Spleen (tissue), 13 donors: ENCODE measurements at places on chromosomes 6 and 20. TPM values are rescaled to one million over a fixed set of nuclear protein-coding genes. Genes with fewer than 3 reads are reported as not detected.

GRCh38 chr20:49543071-49543857 lies 24.7 kb downstream of the PTGIS start:
- H3K4me3 ChIP-seq, result no peak overlapping the region
- H3K36me3 ChIP-seq, result no peaks in the 10 kb centered on the region
- no peak overlapping the region for H3K27ac ChIP-seq
- no peaks in the 10 kb centered on the region for H3K27me3 ChIP-seq
- no peaks in the 10 kb centered on the region for H3K4me1 ChIP-seq

DNA sequence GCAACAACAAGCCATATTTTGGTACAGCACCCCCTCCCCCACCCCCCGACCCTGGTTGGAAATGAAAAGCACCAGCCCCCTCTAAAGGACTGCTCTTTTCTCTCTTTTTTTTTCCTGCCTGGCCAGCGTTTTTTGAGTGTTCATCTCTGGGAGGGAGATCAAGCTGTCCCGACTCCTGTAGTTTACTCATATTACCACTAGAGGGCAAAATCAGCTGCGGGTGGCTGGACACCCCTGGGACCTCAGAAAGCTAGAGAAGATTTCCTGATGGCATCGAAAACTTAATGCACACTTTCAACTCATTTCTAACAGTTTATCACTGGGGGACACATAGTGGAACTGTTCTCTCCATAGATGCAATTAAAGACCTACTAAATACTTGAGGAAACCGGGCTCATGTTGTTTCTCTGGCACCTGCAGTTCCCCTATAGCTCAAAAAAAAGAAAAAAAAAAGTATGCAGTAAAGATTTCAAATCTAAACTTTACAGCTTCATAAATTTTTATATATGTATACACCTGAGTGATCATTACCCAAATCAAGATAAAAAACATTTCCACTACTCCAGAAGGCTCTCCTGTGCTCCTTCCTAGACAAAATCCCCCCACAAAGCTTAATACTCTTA lies 24.4 kb downstream of the CNBD2 start:
- H3K27me3 ChIP-seq, result no peaks in the 10 kb centered on the region
- no peaks in the 10 kb centered on the region for H3K36me3 ChIP-seq
- H3K4me1 ChIP-seq, result peaks cover 6% of the 10 kb centered on the region

DNA sequence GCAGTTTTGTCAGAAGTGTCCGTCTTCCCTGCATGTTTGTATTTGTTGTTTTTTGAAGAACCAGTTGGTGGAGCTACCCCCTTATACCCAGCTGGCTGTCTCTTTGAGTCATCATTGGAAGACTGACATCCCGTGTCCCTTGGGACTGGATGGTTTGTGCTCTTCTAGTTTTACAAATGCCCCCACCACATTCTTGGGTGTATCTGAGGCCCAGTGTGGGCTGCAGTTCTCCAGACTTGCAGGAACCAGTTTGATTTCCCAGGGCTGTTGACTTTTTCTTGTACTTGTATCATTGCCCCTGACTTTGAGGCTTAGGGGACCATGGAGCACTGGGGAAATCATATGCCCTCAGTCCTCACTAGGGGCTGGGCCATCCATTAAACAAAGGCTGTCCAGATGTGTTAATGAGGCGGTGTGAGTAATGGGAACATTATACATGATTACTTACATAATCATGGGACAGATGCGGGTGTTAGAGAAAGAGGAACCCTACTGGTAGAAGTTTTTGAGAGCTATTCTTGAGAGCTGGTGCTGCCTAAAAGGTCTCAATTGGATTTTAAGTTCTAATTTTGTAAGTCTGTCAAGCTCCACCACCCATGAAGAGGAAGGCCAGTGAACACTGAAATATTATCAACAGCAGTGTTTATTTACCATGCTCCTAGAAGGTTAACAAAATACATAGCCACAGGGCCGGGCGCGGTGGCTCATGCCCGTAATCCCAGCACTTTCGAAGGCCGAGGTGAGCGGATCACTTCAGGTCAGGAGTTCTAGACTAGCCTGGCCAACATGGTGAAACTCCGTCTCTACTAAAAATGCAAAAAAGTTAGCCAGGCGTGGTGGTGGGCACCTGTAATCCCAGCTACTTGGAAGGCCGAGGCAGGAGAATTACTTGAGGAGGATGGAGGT lies 8.5 kb downstream of the JARID2 start:
- H3K4me1 ChIP-seq, result peaks cover 99% of the 10 kb centered on the region
- DNase-seq, result no peak

Gene PSORS1C1
- polyA plus RNA-seq, result 0.21 TPM

Gene DEF6
- 74.3 TPM for polyA plus RNA-seq
